Stimulated activated CD4-positive, alpha-beta T cell treated with anti-CD3 and anti-CD28 coated beads, Interleukin-15, amount 100 ng/mL, for 48 hours (primary cell): ENCODE measurements at places on chromosomes 5 and 9.

GRCh38 chr5:33854733-33855151 lies 37.0 kb downstream of the ADAMTS12 start:
- DNase-seq: no peak

DNA sequence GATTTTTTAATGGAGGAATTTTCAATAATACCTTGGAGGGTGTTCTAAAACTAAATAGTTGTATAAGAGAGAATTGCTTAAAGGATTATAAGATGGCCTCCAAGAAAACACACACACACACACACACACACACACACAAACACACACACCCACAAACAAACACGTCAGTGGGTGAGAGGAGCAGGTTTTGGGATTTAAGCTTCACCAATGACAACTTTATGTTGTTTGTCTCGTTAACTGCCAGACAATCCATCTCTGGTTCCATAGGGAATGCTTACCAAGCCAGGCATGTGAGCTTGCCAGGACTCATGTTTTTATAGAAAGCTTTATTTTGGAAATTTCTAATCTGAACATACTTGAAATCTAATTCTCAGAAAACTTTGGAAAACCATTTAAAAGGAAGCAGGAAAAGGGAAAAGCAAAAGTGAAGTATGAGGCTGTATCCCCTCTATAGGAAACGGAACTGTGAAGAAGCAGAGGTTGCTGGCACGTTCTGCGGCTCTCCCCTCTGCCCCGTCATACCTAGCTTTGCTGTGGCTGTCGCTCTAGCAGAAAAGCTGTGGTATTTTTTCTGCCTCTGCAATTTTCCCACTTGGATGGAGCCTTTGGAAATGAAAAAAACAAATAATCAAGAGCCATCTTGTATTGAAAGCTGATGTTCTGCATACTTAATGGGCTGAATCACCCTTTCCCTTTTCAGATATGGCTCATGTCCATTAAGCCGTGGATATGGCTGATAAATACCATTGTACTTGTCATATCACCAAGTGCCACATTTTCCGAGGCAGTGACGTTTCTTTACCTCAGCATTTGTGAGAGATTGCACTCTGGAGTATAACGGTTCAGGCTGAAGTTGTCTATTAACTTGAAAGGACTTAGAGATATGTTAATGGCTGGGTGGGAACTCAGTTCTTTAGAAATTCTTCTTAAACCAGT lies 112.7 kb downstream of the NTRK2 start:
- no peak for DNase-seq

- DNase-seq: no peak
Measured at GRCh38 chr9:96051423-96051822, 175.9 kb downstream of the ERCC6L2 start.

DNA sequence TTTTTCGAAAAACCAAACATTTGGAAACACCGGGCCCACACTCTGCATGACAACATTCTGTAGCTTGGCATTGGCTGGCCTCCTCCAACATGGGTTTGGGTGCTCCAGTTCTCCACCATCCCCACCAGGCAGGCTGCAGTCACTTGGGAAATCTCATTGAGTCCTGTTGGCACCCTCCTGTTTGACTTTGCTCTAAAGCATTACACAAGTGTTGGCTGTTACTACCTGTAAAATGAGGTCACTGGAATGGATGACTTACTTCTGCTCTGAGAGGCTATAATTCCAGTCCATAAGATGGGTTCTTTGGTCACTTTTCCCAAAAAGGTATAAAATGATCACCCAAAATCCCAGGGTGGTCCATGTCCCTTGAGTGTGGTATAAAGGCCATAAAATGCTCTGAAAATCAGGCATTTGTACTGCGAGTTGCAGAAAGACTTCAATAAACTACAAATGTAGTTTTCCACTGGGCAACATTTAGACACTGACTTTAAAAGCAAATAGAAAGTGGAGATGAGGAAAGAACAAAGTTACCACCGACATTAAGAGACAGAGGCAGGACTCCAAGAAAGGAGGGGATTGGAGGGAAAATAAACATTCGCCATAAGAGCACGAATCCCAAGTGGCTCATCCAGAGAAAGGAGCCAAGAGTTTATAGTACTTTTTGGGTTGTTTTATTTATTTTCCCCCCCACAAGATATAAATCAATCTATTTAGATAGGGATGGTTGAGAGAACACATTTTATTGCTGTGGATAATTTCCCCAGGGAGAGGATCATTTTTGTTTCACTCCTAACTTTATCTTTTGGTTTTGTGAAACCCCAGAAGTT lies 295.1 kb downstream of the TLE1 start:
- DNase-seq: no peak

DNA sequence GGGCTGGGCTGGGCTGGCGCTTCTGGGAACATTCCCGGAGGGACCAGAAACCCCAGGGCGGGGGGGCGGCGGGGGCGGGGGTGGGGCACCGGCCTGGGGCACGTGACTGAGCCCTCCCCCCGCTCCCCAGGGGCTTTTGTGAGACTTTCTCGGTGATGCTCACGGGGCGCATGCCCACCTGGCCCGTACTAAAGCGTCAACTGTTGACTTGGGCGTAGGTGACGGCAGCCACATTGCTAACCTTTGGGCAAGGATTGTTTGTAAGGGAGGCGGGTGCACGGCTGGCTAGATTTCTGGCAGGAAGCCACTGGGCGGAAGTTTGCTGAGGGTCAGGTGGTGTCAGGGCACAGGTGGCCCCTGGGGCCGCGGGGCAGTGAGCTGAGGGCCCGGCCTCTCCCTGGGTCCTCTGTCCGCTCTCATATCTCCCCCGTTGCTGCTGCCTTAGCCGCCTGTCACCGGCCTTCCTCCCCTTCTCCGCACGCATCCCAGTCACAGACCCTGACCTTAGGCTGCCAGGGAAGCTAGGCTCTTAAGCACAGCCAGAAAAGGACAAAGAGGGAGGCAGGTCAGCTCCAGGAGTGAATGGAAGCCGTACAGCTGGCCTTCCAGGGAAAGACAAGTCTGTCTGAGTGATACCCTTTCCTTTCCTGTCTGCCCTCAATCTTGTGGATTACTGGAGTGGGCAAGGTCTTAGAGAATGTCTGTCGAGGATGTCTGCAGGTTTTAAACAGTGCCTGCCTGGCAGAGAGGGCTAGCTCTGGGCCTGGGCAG lies 812 bp downstream of the CACFD1 start:
- no peak for DNase-seq

DNA sequence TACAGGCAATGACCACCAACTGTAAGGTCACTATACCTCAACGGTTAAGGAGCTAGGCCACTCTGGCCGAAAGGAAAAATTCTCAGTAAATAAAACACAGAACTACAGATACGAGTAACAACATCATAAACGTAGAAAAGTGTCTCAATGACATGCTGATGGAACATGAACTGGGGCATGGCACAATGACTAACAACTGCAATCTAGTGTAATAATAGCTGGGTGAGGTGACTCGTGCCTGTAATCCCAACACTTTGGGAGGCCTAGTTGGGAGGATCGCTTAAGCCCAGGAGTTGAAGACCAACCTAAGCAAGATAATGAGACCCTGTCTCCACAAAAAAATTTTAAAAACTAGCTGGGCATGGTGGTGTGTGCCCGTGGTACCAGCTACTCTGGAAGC lies 9.8 kb upstream of the RAPGEF6 start:
- no peak for DNase-seq

- no peak for DNase-seq
Measured at GRCh38 chr9:107621436-107621835, 131.9 kb upstream of the KLF4 start.

DNA sequence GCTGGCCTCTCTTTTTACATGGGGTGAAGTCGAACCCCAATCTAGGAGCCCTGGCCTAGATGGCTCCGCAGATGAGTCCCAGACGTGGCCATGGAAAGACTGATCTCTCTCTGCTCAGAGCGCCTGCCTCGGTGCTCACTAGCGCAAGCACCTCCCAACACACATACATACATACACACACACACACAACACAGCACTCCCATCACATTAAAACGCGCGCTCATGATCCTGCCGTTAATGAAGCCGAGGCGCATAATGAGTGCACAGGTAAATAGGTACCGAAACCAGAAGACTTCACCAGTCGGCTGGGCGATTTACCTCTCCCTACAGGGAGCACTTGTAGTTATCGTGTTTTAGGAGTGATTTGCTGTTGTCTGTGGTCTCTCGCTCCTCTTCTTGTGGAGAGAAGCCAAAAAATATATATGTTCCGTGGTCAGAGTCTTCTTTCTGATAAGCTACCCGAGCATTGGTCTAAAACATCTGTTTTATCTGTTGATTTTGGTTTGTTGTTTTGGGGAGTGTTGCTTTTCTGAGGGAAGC lies 207.7 kb downstream of the MEF2C start:
- no peak for DNase-seq

DNA sequence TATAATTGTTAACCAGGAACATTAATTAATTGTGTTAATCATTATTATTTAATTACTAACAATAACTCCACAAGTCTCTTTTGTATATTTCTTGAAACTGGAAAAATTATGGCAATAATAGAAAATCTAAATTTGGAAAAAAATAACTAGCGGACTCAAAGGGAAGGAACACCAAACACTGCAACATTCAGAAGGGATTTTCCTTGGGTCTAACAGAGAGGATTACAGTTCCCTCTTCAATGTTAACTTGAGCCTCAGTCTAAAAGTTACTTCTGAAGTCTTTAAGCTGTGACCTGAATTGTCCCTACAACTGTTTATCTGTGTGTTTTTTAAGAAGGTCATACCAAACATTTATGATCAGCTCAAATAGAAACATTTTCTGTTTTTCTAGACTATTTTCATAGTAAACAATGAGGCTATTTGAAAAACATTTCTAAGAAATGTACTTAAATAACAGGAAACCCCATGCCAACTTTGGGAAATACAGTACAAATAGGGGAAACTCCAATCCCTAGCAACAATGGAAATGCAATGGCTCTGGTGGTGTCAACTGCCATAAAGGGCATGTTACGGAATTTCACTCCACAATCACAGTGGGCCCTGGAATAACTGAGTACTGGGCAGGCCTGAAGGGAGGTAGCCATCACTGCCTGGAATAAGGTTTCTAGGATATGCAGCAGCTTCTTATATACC lies 61.2 kb downstream of the MCTP1 start:
- no peak for DNase-seq

- no peak for DNase-seq
Measured at GRCh38 chr9:122996586-122996985, 36.9 kb upstream of the GPR21 start.

GRCh38 chr9:136648751-136649150 lies 14.0 kb upstream of the EGFL7 start:
- no peak for DNase-seq

- DNase-seq: no peak
Measured at GRCh38 chr5:156431956-156432829, 105.2 kb downstream of the SGCD start.

DNA sequence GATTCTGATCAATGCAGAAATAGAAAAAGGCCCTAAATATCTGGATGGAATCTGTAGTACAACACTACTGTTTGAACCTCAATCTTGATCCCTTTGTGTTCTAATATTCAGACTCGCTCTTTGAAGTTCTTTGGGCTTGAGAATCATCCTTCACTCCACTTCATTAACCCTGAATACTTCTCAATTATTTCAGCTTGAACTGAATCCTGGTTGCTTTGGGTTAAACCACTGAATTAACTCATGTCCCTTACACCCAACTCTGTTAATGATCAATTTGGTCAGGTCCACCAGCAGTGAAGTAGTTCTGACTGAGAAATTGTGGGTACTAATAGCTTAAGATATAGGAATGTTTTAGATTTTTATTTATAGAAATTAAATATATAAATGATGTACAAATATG lies 1707.2 kb upstream of the ACO1 start:
- DNase-seq: no peak

- DNase-seq: no peak
Measured at GRCh38 chr5:62814991-62815390, 236.4 kb downstream of the LRRC70 start.

- no peak for DNase-seq
Measured at GRCh38 chr5:180251141-180251540, 40.7 kb downstream of the MAPK9 start.

DNA sequence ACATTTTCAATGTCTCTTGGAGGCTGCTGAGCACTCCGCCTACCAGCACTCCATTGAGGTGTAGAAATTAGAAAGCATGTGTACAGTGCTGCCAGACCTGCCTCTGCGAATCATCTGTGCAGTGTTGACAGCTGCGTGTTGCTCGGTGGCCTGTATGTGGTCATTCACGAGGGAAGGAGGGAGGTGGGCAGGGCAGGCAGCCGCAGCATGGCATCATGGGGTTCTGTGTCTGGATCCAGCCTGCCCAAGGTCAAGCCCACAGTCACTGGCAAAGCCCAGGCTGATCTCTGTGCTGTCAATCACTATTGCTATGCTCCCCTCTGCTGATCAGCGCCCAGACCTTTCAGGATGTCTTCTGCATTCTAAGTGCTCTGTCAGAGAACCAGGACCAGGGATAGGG lies 8.0 kb upstream of the PDZD2 start:
- DNase-seq: no peak

GRCh38 chr9:125538092-125538473 lies 168.9 kb downstream of the MAPKAP1 start:
- DNase-seq: no peak

DNA sequence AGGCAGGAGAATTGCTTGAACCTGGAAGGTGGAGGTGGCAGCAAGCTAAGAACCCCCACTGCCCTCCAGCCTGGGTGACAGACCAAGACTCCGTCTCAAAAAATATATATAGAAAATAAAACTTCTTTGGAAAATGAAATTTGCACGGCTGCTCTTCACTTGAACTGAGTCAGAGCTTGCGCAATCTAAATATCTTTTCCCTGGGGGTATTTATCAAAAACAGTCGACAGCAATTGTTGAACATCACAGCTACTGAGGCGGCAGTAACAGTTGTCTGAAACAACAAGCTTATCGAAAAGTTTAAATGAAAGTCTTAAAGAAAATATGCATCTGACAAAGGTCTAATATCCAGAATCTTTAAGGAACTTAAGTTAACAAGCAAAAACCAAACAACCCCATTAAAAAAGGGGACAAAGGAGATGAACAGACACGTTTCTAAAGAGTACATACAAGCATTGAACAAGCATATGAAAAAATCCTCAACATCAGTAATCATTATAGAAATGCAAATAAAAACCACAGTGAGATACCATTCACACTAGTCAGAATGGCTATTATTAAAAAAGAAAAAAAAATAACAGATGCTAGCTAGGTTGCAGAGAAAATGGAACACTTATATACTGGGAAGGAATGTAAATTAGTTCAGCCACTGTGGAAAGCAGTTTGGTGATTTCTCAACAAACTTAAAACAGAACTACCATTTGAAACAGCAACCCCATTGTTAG lies 153.6 kb upstream of the CDH9 start:
- no peak for DNase-seq

GRCh38 chr5:34709861-34710673 lies 53.9 kb downstream of the RAI14 start:
- DNase-seq: no peak

- no peak for DNase-seq
Measured at GRCh38 chr9:33229359-33230114, 10.4 kb upstream of the SPINK4 start.

DNA sequence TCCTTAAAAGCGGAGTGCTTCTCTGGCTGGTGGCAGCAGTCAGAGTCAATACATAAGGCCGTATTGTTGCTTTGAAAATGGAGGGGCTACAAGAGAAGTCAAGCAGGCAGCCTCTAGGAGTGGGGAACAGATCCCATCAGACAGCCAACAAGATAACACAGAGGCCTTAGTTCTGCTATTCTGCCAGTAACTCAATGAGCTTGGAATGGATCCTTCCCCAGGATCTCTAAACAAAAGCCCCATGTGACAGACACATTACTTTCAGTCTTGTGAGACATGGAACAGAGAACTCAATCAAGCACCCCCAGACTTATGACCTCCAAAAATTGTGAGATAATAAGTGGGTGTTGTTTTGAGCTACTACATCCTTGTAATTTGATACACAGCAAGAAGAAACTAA lies 158.6 kb downstream of the RFX3 start:
- no peak for DNase-seq

GRCh38 chr5:56812110-56812509 lies 3.2 kb upstream of the MAP3K1 start:
- DNase-seq: no peak

- DNase-seq: no peak
Measured at GRCh38 chr5:146962801-146963355, 84.3 kb upstream of the PPP2R2B start.
